ENCODE measurements at places on chromosomes 1 and 21. TPM values are rescaled to one million over a fixed set of nuclear protein-coding genes. Genes with fewer than 3 reads are reported as not detected.

GRCh38 chr1:228007049-228007800 lies 427 bp downstream of the WNT3A start:
- peak; percentile 15 for DNase-seq

GRCh38 chr21:38985568-38986378 lies 180.0 kb downstream of the ETS2 start:
- peak; percentile 87 for DNase-seq

DNA sequence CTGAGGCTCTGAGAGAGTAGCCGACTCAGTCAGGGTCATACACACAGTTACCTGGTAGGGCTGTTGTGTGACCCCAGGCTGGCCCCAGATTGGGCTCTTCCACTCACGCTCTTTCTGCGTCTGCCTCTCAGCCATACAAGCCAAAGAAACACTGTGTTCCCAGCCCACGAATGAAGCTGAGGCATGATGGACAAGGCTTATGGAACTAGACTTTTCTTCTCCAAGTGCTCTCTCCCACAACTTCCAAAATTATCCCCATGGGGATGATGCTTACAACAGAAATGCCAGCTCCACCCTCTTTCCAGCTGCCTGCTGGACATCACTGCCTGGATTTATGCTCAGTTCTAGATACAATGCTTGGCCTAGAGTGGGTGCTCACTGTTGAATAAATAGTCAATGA lies 102.8 kb upstream of the JUN start:
- no peak for DNase-seq

RIMS3 gene
- 0.64 TPM for total RNA-seq

DNA sequence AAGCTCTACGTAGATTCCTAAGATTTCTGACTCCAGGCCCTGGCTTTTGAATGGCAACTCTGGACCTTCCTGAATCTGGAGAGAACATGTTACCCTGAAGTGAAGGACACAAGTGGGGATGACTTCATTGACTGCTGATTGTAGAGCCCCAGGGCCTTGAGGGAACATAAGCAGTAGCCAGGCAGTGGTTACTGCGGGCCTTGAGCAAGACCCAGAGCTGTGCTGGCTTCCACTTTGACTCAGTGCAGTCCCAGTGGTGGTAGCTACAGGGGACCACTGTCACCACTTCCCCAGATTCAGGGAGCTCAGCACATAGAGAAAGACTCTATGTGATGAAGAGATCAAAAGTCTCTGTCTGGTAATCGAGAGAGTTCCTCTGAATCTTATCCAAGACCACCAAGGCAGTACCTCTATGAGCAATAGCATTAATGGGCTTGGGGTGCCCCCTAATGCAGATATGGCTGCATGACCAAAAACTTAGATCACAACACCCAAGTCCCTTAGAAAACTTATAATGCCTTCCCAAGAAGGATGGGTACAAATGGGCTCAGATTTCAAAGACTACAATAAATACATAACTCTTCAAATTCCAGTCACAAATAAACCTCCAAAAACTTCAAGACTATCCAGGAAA lies 1278.3 kb downstream of the AMY1C start:
- no peak for DNase-seq

LCE1A gene
- not detected for total RNA-seq

DNA sequence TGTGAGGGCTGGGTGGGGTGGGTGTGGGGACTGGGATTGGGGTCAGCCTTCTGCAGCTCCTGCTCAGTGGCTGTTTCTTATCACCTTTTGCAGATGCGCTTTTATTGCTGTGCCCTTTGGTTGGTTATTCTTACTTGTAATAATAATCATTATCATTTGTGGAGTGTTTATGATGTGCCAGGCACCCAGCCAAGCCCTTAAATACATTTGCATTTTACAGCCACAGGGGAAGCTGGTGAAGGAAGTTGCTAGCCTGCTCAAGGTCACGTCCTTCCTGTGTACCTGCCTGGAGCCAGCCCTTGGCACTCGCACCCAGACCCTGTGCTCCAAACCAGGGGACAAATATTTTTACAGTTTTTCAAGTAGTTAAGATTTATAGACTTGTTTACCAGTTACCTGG lies 144.0 kb downstream of the PGBD5 start:
- DNase-seq, result no peak

S100A5 gene
- not detected for total RNA-seq

RYR2 gene
- 0.33 TPM for total RNA-seq

- no peak for DNase-seq
Measured at GRCh38 chr21:29078869-29079767, 5.7 kb upstream of the CCT8 start.

GRCh38 chr1:202234331-202235002 lies 40.9 kb downstream of the LGR6 start:
- no peak for DNase-seq

INTS7 gene
- total RNA-seq, result 16.7 TPM

DNA sequence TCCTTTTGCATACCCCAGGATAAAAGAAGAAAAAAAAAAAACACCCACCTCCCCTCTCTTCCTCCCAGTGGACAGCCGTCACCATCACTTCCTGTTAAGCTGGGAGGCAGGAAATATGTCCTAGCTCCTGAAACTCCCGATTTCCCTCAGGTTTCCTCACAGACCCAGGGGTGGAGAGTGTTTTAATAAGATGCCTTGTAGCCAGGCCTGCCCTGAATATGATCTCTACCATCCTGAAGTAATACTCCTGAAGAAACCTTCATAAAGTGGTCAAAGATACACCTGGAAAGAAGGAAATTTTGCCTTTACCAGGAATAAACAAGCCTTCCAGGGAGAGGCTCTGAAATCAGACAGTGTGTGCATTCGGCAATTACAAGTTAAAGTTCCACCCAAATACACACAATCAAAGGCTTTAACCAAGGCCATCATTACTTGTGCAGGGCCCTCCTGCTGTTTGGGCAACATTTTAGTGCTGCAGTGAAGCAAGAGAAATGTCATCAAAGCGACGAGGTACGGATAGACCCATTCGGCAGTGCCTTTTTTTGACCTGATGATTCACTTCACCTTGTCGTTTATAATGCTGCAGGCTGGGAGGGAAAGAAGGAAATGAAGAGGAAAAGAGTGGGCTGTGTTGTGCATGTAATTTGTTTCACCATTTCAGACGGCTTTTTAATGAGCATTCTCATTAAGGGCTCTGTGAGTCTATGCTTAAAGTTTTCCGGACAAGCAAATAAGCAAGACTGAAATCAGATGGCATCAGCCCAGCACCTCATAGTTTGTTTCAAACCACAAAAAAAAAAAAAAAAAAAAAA lies 41.0 kb upstream of the RASAL2 start:
- no peak for DNase-seq

OPRD1 gene
- total RNA-seq, result not detected

UMODL1 gene
- not detected for total RNA-seq

CGN gene
- total RNA-seq, result 0.16 TPM

GJA8 gene
- not detected for total RNA-seq

DNA sequence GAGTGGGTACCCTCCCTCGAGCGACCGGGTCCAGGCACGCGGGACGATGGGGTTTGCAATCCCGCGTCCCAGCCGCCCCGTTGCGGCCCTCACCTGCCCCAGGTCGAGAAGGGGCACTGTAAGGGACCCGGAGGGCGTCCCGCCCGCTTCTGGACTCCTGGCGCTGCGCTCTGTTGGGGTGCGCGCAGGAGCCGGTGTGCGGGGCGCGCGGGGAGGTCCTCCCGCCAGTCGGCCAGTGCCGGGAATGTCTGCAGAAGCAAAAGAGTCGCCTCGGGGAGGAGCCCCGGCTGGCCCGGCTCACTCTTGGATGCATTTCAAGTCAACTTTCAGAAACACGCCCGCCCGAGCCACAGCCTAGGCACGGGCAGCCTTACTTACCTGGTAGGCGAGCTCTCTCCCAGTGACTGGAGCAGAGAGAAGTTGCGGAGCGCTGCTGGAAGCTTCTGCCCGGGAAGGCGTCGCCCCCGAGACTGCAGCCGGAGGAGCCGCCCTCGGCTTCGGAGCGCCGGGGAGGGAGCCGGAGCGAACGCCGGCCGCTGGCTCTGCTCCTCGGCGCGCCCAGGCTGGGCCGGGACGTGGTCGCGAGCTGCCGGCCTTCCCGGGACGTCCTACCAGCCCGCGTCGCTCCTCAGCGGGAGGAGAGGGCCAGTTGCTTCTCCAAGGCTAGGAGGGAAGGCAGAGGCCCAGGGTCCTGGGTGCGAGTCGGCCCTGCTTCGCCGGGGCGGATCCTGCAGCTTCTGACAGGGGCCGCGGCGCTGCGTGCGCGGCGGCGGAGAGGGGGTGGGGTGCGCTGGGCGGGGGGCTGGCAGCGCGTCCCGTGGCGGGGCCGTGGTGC lies at the start of gene LMX1A:
TSS of gene LMX1A (minus strand) at position 739 of the 835 bp plus-strand sequence. CDS start 1,156 bp downstream, outside the sequence.
- no peak for DNase-seq

- no peak for DNase-seq
Measured at GRCh38 chr1:84152649-84153056, 8.6 kb downstream of the PRKACB start.

PLPPR4 gene
- 2.3 TPM for total RNA-seq

- DNase-seq, result no peak
Measured at GRCh38 chr1:192986110-192986747, 72.9 kb downstream of the UCHL5 start.

- peak; percentile 45 for DNase-seq
Measured at GRCh38 chr1:58773406-58773840, 10.4 kb downstream of the JUN start.

- no peak for DNase-seq
Measured at GRCh38 chr1:218926631-218927030, 247.0 kb upstream of the LYPLAL1 start.

LEMD1 gene
- total RNA-seq, result 6.1 TPM

GRCh38 chr1:203151362-203152157 lies 24.0 kb downstream of the ADORA1 start:
- DNase-seq, result no peak

DNA sequence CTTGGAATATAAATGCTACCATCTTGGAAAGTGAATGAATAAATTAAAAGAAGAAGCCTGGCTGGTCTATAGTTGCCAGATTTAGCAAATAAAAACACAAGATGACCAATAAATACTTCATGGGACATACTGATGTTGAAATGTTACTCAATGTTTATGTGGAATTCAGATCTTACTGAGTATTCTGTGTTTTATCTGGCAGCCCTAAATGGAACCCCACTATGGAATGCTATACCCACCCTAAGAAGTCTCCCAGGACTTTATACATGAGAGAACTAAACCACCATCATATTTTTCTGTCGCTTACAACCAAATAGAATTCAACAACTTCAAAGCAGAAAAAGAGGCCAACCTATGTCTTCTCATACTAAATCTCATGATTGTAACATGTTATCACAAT lies 177.6 kb upstream of the HMCN1 start:
- no peak for DNase-seq

DNA sequence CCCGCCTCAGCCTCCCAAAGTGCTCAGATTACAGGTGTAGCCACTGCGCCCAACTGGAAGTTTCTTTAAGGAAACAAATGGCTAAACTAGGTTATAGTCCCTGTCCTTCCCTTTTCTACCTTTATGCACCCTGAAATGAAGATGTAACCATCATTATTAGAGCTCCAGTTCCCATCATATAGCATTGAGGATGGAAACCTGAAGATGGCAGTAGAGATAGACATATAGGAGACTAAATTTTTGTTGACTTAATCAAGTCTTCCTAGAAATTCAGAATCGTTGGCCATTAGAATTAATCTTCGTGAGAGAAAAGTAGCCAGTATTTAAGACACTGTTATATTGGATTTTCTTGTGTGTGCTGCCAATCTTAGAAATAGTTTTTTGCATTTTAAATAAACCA lies 1016.3 kb upstream of the NCAM2 start:
- no peak for DNase-seq

CRYBG2 gene
- total RNA-seq, result not detected

DNA sequence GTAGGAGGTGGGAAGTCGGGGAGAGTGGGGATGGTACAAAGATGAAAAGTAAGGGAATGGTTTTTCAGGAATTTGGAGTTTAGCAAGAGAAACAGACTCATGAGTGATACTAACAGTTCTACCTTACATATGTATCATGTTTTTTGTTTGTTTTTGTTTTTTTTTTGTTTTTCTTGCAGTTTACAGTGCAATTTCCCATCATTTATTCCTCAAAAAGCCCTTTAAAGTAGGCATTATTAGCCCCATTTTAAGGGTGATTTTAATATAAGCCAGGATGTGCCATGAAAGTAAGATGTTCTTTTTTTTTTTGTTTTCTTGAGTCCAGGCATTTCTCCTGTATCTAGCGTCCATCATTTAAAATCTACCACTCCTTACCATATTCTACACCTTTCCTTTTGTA lies 13.8 kb upstream of the TRIM45 start:
- DNase-seq, result no peak

GRCh38 chr21:45300786-45301520 lies 13.3 kb upstream of the POFUT2 start:
- no peak for DNase-seq

THAP3 gene
- 20.3 TPM for total RNA-seq

GRCh38 chr1:102742426-102742825 lies 365.9 kb downstream of the COL11A1 start:
- DNase-seq, result no peak

DNA sequence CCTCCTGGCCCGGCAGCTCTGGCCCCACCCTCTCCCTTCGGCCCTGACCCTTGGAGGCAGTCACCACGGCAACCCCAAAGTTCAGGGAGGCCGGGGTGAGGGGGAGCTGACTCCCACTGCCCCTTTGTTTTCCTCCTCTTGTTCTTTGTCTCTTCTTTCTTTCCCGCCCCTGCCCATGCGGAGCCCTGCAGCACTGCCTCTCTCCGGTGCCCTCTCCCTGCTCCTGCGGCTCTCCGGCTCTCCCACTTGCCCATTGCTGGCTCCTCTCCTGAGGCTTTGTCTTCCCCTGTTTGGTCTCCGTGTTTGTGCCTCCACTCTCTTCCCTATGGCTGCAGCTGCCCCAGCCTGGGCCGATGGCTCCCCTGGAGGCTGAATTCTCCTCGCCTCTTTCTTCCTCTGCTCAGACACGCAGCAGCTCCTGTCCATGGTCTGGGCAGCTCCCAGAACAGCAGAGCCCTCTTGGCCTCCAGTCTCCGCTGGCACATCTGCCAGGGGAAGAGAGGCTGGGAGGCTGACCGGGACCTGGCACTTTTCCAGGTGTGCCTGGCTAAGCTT lies 5.8 kb downstream of the CELSR2 start:
- DNase-seq, result no peak

DNA sequence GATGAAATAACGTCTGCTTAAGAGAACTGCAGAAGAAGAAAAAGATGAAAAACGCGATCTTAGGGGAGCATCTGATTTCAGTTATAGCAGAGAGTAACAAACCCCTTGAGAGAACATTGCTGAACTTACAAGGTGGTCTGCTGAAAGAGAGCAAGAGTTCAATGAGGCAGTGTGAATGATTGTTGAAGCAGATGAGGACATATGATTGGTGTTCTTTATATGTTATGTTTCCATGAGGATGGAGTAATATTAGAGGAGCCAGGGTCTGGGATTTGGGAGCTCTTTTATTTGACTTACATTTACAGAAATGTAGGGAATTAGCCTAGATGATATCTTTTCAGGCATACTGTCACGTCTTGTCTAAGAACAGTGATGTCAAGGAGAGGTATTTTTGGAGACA lies 1302.0 kb downstream of the KCNT2 start:
- no peak for DNase-seq

GRCh38 chr1:214281720-214282629 lies 1.0 kb downstream of the SMYD2 start:
- DNase-seq, result peak; percentile 68

- no peak for DNase-seq
Measured at GRCh38 chr21:36441715-36442114, 38.2 kb downstream of the CLDN14 start.

NFASC gene
- 1.6 TPM for total RNA-seq
